ENCODE measurements at places on chromosomes 5 and 9.

DNA sequence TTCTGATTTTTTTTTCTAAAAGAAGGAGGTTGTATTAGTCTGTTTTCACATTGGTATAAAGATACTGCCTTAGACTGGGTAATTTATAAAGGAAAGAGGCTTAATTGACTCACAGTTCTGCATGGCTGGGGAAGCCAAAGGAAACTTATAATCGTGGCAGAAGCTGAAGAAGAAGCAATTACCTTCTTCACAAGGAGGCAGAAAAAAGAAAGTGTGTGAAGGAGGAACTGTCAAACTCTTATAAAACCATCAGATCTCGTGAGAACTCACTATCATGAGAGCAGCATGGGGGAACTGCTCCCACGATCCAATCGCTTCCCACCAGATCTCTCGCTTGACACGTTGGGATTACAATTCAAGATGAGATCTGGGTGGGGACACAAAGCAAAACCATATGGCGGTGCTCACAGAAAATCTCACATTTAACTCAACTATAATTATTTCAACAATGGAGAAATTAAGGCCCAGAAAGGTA lies 27.1 kb downstream of the DPYSL3 start:
- DNase-seq = no peak

GRCh38 chr5:163094492-163095180 lies 342.8 kb upstream of the CCNG1 start:
- no peak for DNase-seq

DNA sequence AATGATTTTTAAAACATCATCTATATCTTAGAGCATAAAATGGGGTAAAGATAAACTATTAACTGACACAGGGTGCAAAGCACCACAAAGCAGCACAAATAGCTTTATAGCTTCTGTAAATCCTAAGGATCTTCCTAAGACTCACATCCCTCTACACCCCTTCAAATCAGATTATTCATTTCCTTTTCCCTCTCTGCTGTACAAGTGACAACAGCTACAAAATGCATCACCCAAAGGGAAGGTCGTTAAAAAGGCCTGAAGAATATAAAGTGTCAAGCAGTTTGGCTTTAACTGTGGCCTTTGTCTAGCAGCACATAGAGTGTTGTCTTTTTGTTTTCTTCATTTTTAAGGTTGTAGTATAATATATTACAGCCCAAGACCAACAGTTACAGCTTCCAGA lies 422.1 kb downstream of the PDE4D start:
- DNase-seq = no peak

DNA sequence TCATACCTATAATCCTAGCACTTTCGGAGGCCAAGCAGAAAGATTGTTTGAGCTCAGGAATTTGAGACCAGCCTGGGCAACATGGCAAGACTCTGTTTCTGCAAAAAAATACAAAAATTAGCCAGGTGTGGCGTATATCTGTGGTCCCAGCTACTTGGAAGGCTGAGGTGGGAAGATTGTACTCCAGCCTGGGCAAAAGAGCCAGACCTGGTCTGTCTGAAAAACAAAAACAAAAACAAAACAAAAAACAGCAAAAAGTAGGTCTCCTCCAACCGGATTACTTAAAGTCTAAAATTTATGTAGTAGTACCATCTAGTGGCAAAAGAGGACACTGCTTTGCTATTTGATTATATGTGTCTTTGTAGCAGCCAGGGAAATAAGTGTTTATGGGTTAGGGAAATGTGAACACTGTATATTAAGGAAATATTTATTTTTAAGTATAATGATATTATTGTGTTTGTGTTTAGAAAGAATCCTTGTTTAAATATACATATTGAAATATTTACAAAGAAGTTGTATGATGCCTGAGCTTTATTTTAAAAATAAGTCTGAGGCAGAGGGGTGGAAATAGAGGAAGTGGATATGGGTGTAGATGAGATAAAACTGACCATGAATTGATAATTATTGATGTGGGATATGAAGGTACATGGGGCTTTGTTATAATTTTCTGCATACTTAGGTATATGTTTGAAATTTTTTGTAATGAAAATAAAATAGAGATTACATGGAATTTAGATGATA lies 20.0 kb downstream of the APC start:
- peak; percentile 75 for DNase-seq

GRCh38 chr5:106113922-106114321 lies 1556.8 kb downstream of the EFNA5 start:
- DNase-seq = no peak

DNA sequence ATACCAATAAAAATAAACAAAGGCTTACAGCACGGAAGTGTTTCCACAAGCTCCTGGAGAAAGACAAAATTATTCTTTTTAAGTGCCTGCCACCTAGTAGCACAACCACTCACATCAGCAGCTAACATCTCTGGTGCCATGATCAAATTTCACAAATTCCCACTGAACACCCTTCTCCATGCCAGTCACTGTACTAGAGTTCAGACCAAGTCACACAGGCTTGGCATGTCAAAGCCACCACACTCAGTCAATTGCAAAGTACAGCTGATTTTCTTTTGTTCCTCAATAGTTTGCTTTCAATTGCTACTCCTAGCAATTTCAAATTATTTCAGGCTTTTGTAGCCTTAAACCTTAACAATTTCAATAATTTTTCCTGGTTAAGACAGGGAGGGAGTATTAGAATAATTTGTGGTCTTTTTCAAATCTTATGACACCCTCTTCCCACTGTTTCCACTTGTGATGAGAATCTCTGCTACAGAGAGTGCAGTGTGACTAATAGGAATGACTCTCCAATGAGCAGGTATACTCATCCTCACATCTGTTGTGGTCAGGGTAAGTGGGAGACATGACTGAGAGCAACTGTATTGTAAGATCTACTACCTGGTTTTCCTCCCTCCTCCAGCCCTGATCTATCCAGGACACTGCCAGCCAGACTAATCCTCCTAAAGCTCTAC lies 46.2 kb downstream of the RNF145 start:
- DNase-seq = no peak

DNA sequence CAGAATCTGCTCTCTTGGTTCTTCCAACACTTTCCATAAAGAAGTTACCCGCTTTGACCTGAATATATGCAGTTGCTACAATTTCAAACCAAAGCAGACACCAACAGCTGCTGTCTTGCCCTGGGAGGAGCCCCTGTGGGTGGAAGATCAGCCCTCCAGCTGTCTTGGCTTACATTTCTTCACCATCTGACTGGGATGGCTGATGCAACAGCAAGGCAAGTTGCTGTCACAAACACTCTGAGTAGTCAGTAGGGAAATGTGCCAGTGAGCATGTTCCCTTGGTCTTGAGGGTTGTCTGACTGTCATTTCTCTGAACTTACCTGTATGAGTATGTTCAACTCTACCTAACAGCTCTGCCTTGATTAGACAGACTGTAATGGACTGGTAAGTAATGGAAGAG lies 152.9 kb downstream of the SGCD start:
- peak; percentile 7 for DNase-seq

GRCh38 chr5:139146809-139147482 lies 51.2 kb downstream of the SIL1 start:
- no peak for DNase-seq
